Type B pancreatic cell (in vitro differentiated cells): ENCODE measurements at places on chromosomes 13 and 19. TPM values are rescaled to one million over a fixed set of nuclear protein-coding genes. Genes with fewer than 3 reads are reported as not detected.

GNA15 gene
- 1.6 and 3.9 TPM in 2 replicates for total RNA-seq

FFAR2 gene
- total RNA-seq = 1.1 and 2.2 TPM in 2 replicates

GDF15 gene
- total RNA-seq = 102 and 106 TPM in 2 replicates

ZNF208 gene
- not detected in 2 replicates for total RNA-seq

MPHOSPH8 gene
- total RNA-seq = 30.5 and 32.8 TPM in 2 replicates

- DNase-seq = no peak
- peaks cover 47% of the 10 kb centered on the region for H3K27me3 ChIP-seq
- H3K27ac ChIP-seq = no peak overlapping the region
- H3K4me1 ChIP-seq = no peaks in the 10 kb centered on the region
Observed at GRCh38 chr19:54096617-54097106, 3.9 kb downstream of the OSCAR start.

DNA sequence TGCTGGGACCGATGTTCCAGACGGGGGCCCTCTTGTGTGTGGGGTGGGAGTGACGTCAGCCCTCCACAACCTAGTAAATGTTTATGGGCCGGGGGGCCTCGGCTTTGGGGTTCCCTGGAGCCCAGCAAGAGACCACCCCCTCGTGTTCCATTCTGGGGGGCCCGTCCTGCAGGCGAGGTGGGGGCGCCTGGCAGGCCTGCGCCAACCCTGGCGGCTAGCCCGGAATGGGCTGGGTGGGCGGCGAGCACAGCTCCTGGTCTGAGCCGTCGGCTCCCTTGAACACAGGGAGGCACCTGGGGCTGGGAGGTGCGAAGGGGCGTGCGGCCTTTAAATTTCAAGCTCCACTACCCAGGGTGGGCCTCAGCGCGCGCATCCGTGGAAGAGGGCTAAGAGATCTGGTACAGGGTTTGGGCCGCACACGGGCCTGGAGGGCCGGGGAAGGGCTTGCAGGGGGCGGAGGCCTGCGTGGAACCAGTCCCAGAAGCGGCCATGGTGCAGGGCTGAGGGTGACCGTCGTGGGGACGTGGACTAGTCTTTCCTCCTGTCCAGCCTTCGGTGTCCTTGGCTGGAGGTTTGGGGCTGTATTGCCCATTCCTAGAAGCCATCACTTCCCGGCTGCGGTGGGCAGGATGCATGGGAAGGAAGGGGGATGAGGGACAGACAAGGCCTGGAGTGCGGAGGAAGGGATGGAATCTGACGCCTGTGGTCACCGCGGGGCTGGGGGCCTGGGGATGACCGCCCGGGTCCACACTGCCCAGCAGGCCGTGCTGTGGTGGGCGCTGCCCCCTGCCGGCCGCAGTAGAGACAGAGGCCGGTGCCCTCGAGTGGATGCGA, 11.4 kb downstream of the NDUFA11 start:
- DNase-seq = no peak
- no peak overlapping the region for H3K4me3 ChIP-seq
- H3K27me3 ChIP-seq = no peaks in the 10 kb centered on the region
- H3K4me1 ChIP-seq = no peaks in the 10 kb centered on the region
- H3K36me3 ChIP-seq = peaks cover 3% of the 10 kb centered on the region

DNA sequence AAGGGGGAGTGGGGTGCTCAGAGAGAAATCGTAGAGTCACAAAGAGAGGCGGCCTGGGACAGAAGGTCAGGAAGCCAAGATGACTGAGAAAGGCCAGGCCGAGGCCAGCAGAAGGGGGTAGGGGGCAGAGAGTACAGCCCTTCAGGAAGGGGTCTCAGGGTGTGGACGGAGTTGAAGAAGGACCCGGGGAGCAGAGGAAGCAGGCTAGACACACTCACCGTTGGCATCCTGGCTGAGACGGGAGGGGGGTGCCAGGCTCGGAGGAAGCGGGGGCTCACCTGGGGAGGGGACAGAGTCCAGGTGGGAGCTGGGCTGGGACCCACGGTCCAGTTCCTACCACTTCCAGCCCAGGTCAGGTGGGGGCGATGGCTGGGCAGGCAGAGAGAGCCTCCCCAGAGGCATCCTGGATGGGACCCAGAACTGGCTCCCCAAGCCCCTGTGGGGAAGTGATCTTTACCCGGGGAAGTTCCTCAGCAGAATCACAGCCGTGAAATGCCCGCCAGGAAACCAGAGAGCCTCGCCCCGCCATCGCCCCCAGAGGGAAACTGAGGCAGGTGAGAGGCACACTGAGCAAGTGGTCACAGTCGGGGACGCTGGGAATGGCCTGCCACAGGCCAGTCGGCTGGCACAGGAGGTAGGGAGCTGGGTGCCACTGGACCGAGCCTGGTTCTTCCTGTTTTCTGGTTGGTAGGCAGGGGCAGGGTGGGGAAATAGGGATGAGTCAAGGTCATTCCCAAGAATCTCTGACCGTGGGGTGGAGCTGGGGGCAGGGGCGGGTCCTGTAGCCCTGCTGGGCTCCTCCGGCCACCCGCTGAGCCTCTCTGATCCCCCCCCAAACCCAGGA, 1.4 kb downstream of the MATK start:
- no peaks in the 10 kb centered on the region for H3K4me1 ChIP-seq
- H3K27me3 ChIP-seq = peaks cover 42% of the 10 kb centered on the region
- peak overlapping the region; percentile 62 for H3K4me3 ChIP-seq
- no peak overlapping the region for H3K27ac ChIP-seq

DNA sequence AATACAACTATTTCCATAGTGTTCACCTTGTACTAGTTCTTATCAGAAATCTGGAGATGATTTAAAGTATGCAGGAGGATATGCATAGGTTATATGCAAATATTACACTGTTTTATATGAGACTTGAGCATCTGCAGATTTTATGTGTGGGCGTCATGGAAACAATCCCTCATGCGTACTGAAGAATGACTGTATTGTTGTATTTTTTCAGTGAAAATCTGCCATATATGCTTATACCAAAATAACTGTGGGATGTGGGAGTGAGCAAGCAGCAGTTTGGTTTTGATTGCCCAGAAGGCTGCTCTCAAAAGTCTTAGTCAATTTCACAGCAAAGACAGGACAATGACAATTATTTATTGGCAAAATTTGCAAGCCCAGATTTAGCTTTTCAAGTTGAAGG, 238.8 kb upstream of the PCDH20 start:
- H3K4me1 ChIP-seq = no peaks in the 10 kb centered on the region
- no peaks in the 10 kb centered on the region for H3K27me3 ChIP-seq
- no peaks in the 10 kb centered on the region for H3K36me3 ChIP-seq
- DNase-seq = no peak

DNA sequence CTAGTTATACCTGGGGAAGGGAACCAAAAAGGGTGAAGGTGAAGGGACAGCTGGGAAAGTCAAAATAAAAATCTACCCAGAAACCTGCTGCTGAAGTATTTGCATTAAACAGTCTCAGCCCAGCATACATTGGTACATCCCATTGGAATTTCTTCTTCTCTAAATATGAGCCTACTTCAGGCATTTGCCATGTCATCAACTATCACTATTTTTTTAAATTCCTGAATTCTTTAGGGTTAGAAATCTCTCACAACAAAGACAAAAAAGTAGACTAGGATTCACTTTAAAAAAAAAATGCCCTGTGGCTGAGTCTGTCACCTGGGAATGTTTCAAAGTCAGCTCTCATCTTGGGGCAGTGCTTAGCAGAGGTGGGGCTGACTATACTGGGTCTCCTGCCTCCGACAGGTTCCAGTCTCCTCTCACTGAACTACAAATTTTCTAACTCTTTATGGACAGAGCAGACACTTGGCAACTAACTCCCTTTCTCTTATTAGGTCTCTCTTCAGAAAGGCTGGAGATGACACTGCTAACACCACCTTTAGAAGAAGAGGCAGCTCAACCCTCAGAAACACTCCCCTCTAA, 141.2 kb downstream of the LHFPL6 start:
- no peak for DNase-seq
- H3K27me3 ChIP-seq = no peaks in the 10 kb centered on the region
- peak overlapping the region; percentile 90 for H3K27ac ChIP-seq
- H3K36me3 ChIP-seq = peaks cover 5% of the 10 kb centered on the region
- peaks cover 13% of the 10 kb centered on the region for H3K4me1 ChIP-seq

DNA sequence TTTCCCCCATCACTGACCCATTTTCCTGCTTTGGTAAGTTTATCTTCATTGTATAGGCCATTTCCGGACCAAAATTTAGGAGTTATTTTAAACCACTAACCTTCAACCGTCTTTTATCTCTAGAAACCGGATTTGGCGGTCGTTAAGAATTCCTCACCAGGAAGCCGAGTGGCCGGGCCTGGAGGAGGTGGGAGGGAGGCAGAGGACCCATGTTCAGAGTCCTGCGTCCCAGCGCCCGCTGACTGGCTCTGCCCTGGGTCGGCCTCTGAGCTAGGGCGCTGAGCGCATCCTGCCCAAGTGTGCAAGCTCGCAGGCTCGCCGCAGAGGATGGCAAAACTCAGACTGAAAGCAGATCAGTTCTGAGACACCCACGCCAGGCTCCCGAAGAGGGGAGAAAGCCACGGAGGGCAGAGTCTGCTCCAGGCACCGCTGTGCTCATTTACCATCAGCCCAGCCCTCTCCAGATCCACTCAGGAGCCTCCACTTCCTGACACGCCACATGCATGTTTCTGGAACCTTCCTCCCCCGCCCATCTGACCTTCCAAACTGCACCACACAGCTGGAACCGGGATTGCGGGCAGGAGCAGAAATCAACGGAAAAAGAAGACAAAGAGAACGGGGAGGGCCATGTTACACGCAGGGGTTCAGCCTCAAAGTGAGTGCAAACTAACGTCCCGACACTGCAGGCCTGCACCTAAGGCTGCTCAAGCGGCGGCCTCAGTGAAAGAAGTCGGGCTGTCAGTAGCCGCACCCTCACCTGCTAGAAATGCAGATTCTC, 8.3 kb downstream of the COL4A1 start:
- no peak overlapping the region for H3K27ac ChIP-seq
- H3K27me3 ChIP-seq = peaks cover 17% of the 10 kb centered on the region
- H3K36me3 ChIP-seq = no peaks in the 10 kb centered on the region
- DNase-seq = no peak
- peaks cover 11% of the 10 kb centered on the region for H3K4me1 ChIP-seq

GRCh38 chr13:111924678-111925075, 142.3 kb upstream of the SOX1 start:
- H3K27ac ChIP-seq = no peak overlapping the region
- no peak overlapping the region for H3K4me3 ChIP-seq
- DNase-seq = no peak

- H3K27ac ChIP-seq = no peak overlapping the region
- H3K36me3 ChIP-seq = peaks cover 62% of the 10 kb centered on the region
- no peaks in the 10 kb centered on the region for H3K4me1 ChIP-seq
- H3K4me3 ChIP-seq = no peak overlapping the region
- DNase-seq = no peak
- H3K27me3 ChIP-seq = no peaks in the 10 kb centered on the region
Observed at GRCh38 chr19:36392916-36393673, 14.1 kb upstream of the ZFP14 start.

GRCh38 chr13:74892096-74892495, 589.9 kb downstream of the TBC1D4 start:
- no peak overlapping the region for H3K4me3 ChIP-seq
- no peaks in the 10 kb centered on the region for H3K36me3 ChIP-seq
- no peak overlapping the region for H3K27ac ChIP-seq
- peaks cover 8% of the 10 kb centered on the region for H3K4me1 ChIP-seq
